CD4-positive, alpha-beta T cell treated with Interleukin-15 for 1 hour (primary cell): ENCODE measurements at places on chromosomes 4 and X.

GRCh38 chr4:128355305-128355704, 67.7 kb upstream of the PGRMC2 start:
- DNase-seq: no peak

GRCh38 chr4:27318740-27319139, 458.1 kb downstream of the STIM2 start:
- DNase-seq: no peak

DNA sequence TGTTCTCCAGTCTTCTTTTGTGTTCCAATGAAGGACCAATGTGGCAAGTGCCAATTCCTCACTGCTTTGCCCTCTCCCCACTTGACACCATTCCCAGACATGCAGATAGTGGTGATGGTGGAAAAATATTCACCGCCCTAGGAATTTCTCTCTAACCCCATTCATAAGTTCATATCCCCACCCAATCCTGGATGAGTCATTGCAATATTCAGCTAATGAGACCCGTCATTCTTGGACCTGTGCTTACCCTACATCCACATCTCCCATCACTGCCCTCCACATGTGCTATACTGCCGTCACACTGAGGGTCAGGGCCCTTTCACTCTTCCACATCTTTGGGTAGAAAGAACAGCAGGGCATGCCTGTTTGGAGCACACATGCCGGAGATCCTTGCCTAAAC, 199.2 kb downstream of the KCNIP4 start:
- no peak for DNase-seq

DNA sequence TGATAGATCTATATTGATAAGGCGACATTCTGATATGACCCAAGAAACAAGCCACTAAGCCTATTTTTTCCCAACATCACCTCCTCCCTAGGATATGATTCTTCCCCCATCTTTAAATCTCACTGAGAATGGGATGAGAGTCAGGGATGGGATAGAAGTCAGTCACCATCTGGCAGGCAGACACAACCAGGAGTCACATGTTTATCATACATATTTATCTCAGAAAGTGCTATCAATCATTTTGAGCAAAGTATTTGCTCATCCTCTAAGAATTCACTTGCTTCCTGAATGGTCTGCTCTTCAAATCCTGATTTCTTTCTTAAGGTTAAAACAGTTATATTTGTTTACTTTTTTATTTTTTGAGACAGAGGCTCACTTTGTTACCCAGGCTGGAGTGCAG, 20.3 kb downstream of the DNAAF6 start:
- DNase-seq: no peak

DNA sequence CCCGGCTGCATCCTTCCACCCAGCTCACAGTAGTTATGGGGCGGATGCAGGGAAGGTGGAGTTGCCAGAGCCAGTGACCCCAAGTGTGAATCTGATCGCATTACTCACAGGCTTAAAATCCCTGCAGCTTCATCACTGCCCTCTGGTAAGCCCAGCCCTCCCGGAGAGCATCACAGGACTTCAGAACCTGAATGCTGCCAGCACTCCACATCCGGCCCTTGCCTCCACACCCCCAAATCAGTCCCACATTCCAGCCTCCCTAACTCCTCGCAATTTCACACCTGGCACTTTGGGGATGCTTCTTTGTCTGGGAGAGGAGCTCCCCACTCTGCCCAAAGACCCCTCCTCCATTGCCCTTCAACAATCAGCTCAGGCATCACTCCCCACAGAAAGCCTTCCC, 15.6 kb downstream of the RASL11B start:
- no peak for DNase-seq

GRCh38 chr4:53633608-53634007, 42.3 kb upstream of the LNX1 start:
- DNase-seq: no peak

GRCh38 chr4:124583797-124584196, 128.7 kb downstream of the ANKRD50 start:
- DNase-seq: no peak

DNA sequence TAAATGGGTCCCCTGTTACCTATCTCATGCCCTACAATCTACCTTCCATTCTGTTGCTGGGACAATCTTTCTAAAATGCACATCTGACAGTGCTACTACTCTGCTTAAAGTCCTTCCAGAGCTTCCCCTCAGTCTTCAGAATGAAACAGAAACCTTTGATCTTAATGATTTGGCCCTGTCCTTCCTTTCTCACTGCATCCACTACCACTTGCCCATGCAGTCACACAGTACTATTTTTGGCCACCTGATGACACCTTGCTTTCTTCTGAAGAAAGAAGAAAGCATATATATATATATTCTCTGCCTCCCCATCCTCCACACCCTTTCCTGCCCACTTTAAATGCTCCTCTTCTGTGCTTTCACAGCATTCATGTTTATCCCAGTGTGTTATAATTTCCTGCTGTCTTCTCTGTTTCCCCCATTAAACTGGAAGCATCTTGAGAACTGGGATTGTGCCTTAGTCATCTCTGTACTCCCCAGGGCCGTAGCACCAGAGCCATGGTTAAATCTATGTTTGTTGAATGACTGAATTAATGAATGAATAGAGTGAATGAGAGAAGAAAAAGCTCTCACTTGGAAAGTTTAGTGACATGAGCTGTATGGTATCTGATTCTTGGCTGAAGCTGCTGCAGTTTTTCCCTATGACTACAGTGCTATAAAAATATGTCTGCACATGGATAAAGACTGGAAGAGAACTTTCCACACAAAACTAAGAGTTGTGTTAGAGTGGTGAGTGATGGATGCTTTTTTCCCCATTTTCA, 56.2 kb downstream of the RTL9 start:
- DNase-seq: no peak

DNA sequence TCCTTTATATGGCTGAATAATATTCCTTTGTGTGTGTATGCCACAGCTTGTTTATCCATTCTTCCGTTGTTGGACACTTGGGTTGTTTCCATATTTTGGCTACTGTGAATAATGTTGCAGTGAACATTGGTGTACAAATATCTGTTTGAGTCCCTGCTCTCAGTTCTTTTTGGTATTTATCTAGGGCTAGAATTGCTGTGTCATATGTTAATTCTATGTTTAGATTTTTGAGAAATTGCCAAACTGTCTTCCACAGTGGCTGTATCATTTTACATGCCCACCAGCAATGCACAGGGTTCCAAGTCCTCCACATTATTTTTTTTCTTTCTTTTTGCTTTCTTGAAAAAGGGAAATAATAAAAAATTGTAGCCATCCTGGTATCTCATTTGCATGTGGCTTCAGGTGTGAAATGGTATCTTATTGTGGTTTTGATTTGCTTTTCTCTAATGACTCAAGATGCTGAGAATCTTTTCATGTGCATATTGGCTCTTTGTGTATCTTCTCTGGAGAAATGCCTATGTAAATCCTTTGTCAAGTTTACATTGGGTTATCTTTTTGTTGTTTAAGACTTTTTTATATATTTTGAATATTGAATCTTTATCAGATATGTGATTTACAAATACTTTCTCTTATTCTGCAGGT, 129.7 kb downstream of the RAPGEF2 start:
- no peak for DNase-seq

GRCh38 chrX:44265559-44265958, 77.9 kb downstream of the EFHC2 start:
- no peak for DNase-seq

DNA sequence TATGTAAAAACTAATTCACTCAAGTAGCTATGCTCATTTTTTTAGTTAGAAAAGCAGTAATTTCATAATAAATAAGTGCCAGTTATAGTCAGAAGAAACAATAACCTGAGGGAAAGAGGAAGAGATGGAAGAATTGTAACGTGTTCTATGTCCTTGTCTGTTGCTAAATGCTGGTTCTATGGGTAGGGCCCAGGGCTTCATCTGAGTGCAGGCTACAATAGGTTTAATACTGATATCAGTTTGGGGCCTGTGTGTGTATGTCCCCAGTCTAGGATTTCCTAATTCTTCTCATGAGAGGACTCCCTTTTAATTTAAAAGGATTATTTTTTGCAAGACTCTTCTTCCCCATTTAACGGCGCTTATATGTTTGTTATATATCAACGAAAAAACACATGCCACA, 3.3 kb upstream of the EREG start:
- DNase-seq: no peak
